Activated CD8-positive, alpha-beta memory T cell treated with anti-CD3 and anti-CD28 coated beads, Interleukin-2, amount 10 ng/mL, durations not matched to agents 7 days and 5 days (primary cell): ENCODE measurements at places on chromosomes 16 and 17. TPM values are rescaled to one million over a fixed set of nuclear protein-coding genes. Genes with fewer than 3 reads are reported as not detected.

- peaks cover 8% of the 10 kb centered on the region for H3K4me1 ChIP-seq
- peaks cover 39% of the 10 kb centered on the region for H3K27me3 ChIP-seq
- no peaks in the 10 kb centered on the region for H3K36me3 ChIP-seq
- no peak overlapping the region for H3K27ac ChIP-seq
Observed at GRCh38 chr17:31908386-31908785, 6.9 kb upstream of the UTP6 start.

DNA sequence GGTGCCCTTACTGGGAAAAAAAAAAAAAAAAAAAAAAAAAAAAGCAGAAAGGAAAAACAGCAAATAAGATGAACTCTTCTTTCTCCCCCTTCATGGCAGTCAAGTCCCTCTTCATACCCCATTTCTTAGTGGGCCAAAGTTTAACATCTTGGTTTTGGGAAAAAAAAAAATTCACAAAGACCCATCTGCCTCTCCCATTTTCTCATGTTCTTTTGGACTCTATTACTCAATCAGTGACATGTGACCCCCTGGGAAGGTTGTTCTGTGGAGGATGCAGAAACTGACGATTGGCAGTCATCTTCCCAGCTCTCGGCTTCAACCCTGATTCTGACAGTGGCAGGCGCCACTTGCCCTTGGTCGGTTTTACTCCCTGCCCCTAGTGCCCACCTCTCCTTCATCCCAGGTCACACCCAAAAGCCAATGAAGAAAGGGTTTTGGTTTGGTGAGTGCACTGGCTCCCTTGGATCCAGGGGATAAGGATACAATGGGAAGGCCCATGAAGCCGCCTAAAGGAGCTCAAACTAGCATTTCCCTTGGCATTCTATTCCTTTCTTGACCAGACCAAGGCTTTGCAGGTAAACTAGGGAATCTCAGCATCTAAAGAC is 60.7 kb upstream of the TBX2 start:
- H3K36me3 ChIP-seq, result no peaks in the 10 kb centered on the region
- no peaks in the 10 kb centered on the region for H3K27me3 ChIP-seq
- no peaks in the 10 kb centered on the region for H3K4me1 ChIP-seq

The TEKT3 gene
- not detected for total RNA-seq

The HAS3 gene
- total RNA-seq, result 0.29 TPM

The KRT12 gene
- total RNA-seq, result not detected

The NKIRAS2 gene
- 23.7 TPM for total RNA-seq

The DHRS7B gene
- 18.8 TPM for total RNA-seq

GRCh38 chr16:1778200-1779179 is 3.9 kb downstream of the SPSB3 start:
- peaks cover 26% of the 10 kb centered on the region for H3K4me1 ChIP-seq
- no peak for DNase-seq
- no peak overlapping the region for H3K4me3 ChIP-seq
- H3K27ac ChIP-seq, result no peak overlapping the region
